ENCODE measurements at places on chromosomes 6 and 20.

DNA sequence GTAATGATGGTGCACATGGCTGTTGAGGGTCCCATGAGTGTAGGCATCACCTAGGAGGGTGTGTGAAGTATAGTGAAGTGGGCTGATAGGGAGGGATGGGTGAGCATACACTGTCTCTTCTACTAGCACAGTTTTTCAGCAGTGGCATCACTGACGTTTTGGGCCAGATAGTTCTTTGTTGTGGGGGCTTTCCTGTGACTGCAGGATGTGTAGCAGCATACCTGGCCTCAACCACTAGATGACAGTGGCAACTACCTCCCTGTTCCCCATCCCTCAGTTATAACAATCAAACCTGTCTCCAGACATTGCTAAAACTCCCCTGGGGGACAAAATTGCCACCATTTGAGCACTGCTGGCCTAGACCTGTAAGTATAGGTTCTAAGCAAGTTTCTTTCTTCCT lies 239.0 kb downstream of the FOXC1 start:
- DNase-seq = no peak

GRCh38 chr6:155177363-155177961 lies 86.4 kb upstream of the CLDN20 start:
- peak; percentile 59 for DNase-seq

- peak; percentile 79 for DNase-seq
Measured at GRCh38 chr20:11676630-11677287, 240.9 kb upstream of the BTBD3 start.

DNA sequence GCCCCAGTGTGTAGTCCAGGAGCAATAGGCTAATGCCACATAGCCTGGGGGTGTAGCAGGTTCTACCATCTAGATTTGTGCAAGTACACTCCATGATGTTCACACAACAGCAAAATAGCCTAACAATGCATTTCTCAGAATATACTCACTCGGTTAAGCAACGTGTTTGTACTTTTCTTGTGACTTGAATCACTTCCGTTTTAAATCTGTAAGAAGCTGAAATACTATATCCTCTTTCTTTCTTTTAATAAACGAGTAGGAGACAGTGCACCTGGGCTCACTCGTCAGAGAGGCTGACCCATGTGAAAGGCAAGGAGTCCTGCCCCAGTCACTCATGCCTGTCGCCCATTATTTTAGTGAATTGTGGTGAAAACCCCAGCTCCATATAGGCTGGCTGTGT lies 201.6 kb downstream of the FOXA2 start:
- no peak for DNase-seq
